Activated CD4-positive, CD25-positive, alpha-beta regulatory T cell treated with anti-CD3 and anti-CD28 coated beads, Interleukin-2, amount 50 U/mL, for 16 hours (primary cell): ENCODE measurements at places on chromosomes 1 and 21.

- no peak for DNase-seq
These were observed 71.4 kb upstream of the ARTN start for GRCh38 chr1:43861988-43862735.

GRCh38 chr1:182608845-182609610 is 4.8 kb upstream of the RGS16 start:
- DNase-seq: no peak

DNA sequence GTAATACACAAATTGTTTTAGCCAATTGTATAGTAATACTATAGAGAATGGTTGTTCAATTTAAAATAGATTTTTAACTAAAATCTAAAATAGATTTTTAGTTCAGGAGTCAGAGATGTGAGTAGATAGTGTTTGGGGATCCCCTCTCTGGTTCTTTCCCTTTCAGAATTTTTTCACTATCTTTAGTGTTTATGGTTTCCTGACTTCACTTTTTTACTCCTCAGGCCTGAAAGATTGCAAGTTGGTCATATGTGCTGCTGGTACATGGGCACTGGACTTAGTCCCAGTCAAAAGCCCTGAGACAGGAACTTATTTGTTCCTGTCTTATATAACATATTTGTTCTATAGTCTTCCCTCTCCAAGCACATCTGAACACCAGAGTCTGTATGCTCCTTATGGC is 96.8 kb upstream of the ATP1B1 start:
- no peak for DNase-seq

- DNase-seq: no peak
These were observed 534.5 kb downstream of the OMA1 start for GRCh38 chr1:58011978-58012377.

DNA sequence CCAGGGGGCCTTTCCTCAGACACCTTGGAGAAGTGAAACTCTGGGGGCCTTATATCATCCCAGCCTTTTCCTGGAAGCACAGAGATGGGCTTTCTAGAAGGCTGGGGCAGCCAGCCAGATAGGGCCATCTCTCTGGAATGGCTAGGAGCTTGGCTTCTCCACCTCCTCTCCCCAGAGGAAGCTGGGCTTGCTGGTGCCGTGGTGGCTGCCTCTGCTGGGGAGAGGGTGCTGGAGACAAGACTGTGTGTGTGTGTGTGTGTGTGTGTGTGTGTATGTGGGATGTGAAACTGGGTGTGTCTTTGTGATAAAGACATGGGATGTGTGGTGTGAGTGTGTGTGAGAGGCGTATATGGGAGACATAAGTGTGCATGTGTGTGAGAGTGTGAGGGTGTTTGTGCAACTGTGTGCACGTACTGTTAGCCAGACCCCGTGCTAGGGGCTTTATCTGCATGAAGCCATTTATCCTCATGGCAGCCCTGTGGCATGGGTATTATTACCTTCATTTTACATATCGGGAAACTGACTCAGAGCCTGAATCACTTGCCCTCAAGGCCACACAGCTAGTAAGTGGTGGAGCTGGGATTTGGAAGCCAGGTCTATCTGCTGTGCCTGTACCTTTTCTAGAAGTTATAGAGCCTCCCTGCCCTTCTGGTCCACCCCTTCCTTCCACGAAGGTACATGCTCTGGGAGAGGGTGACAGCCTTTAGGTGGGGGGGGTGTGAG is 44.2 kb downstream of the PTPRU start:
- no peak for DNase-seq

- DNase-seq: no peak
These were observed 80.3 kb downstream of the PCNX2 start for GRCh38 chr1:233215135-233215760.

DNA sequence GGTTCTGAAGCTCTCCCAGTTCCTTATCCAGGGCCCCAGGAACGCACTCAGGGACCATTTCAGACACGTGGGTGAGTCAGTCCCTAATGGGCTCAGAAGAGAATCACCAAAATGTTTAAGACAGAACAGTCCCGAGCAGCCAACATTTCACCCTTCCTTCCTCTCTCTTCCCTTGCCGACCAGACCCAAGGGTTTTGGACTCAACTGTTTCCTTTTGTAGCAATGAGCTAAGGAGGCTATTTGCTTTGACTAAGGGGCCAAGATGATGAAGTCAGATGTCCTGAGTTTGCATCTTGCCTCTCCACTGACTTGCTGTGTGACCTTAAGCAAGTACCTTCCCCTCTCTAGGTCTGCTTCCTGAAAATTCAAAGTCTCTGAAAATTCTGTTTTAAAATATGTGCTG is 472.3 kb upstream of the VAMP3 start:
- no peak for DNase-seq

DNA sequence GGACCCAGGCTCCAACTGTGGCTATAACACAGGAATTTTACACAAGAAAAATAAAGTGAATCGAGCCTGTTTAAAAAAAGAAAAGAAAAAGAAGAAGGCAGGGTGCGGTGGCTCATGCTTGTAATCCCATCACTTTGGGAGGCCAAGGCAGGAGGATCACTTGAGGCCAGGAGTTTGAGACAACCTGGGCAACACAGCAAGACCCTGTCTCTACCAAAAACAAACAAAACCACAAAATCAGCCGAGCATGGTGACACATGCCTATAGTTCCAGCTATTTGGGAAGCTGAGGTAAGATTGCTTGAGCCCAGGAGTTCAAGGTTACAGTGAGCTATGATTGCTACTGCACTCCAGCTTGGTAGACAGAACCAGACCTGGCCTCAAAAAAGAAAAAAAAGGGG is 17.7 kb downstream of the MTF1 start:
- no peak for DNase-seq

DNA sequence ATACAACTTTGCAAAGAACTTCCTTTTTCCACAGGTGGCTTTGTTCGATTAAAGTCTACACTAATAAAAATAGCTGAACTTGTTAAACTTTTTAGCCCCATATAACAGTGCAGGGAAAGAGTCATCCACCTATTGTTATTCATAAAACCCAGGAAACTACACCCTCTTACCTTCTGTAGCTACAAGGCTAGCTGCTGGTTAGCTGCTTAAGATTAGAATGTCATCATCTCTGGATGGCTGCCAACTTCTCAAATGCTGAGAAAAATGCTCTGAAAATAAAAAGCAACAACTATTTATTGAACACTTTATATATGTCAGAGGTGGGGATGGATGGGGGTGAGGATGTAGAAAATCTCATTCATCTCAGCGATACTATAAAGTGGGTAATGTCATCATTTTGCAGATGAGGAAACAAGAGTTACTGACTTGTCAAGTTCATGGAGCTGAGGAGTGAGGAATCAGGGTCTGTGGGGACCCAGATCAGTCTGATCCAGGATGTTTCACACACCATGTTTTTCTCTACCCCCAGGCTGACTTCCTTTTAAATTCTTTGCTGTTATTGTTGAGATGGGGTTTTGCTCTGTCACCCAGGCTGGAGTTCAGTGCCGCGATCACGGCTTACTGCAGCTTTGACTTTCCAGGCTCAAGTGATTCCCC is 17.1 kb downstream of the ATP5PF start:
- DNase-seq: no peak

DNA sequence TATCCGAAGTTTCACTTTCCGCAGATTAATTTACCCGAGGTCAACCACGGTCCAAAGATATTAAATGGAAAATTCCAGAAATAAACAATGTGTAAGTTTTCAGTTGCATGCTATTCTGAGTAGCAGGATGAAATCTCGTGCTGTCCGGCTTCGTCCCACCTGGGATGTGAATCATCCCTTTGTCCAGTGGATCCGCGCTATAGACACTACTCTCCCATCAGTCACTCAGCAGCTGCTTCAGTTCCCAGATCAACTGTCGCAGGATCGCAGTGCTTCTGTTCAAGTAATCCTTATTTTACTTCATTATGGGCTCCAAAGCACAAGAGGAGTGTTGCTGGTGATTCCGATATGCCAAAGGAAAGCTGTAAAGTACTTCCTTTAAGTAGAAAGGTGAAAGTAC is 8.3 kb upstream of the LRP8 start:
- no peak for DNase-seq

- no peak for DNase-seq
These were observed 68.7 kb downstream of the LMX1A start for GRCh38 chr1:165287781-165288180.

GRCh38 chr1:87250336-87250735 is 78.3 kb upstream of the LMO4 start:
- DNase-seq: no peak

GRCh38 chr1:207797229-207797973 is 45.5 kb downstream of the CD46 start:
- DNase-seq: peak; percentile 55

- no peak for DNase-seq
These were observed 141.8 kb downstream of the NRIP1 start for GRCh38 chr21:14922980-14923379.

DNA sequence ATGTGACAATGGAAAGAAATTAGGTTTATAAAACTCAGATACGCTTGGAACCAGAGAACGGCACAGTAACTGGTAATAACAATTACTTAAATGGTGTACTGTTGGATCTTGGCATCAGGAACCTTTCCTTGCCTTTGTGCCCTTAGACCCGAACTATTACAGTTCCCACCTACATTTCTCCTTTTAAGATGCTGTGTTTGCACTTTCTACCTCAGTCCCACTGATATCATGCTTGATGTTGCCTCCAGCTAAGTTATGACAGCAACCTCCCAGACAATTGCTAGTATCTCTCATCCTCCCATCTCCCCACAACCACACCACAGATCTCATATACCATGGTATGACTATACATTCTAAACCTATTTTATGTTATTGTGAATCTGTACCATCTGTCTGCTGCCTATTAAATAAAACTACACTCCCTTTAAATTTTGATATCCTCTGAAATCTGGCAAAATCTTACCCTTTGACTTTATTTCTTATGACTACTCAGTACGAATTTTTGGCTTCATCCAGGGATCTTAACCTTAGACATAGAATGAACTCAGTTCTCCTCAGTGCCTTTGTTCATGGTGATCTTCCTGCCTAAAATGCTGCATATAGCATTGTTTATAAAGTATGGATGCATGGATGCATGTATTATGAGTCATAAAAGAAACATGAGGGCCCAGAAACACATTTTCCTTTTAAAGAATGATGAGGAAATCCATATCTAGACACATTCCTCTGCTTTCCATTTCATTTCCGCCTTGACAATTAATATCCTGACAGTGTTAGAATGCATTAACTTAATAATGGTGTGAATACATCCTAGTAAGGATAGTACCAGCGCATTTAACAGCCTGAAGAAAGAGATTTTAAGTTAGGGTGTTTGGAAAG is 64.1 kb downstream of the LRRC8D start:
- no peak for DNase-seq

DNA sequence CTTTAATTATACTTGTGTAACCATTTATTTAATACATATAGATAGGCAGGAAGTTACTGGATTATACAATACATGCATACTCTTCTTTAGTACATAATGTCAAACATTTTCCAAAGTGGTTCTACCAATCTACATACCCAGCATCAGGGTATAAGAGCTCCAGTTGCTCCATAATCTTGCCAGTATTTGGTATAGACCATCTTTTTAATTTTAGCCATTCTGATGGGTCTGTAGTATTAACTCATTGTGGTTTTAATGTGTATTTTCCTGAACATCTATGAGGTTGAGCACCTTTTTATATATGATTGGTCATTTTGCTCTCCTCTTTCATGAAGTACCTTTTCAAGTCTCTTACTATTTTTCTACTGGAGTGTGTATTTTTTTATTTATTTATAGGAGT is 32.1 kb downstream of the EBNA1BP2 start:
- DNase-seq: no peak

DNA sequence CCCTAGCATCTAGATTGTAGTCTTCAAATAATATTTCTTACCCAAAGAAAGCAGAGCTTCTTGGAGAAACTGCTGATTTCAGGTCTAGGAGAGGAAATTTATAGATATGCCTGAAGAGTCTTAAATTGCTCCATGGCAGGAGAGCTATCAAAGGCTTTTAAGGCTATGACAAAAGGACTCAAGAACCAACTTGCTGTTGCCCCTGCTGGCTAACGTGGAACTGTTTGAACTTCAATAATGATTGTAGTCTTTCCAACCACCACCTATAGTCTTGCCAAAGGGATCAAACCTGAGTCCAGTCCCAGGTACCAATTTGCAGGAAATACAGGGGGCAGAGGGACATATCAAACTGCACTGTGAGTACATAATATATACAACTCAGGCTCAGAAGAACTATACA is 336.2 kb upstream of the ESRRG start:
- no peak for DNase-seq

DNA sequence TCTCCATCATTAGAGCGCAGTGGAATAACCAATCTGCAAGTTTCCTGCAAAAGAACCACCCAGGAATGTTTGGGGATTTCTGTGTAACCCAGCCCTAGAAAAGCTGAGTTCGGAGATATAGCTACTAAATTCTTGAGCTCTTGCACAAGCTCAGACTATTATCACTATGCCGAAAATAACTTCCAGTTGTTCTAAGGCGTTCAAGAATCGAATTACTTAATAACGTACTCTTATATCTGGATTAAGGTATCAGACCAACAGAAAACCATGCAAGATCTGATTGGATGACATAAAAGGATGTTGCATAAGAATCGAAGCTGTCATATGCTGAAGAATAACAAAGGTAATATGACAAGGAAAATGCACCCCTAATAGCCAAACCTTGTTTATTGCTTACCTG is 7.5 kb upstream of the LAMC2 start:
- no peak for DNase-seq

- no peak for DNase-seq
These were observed 69.8 kb upstream of the PGBD5 start for GRCh38 chr1:230495891-230496385.

DNA sequence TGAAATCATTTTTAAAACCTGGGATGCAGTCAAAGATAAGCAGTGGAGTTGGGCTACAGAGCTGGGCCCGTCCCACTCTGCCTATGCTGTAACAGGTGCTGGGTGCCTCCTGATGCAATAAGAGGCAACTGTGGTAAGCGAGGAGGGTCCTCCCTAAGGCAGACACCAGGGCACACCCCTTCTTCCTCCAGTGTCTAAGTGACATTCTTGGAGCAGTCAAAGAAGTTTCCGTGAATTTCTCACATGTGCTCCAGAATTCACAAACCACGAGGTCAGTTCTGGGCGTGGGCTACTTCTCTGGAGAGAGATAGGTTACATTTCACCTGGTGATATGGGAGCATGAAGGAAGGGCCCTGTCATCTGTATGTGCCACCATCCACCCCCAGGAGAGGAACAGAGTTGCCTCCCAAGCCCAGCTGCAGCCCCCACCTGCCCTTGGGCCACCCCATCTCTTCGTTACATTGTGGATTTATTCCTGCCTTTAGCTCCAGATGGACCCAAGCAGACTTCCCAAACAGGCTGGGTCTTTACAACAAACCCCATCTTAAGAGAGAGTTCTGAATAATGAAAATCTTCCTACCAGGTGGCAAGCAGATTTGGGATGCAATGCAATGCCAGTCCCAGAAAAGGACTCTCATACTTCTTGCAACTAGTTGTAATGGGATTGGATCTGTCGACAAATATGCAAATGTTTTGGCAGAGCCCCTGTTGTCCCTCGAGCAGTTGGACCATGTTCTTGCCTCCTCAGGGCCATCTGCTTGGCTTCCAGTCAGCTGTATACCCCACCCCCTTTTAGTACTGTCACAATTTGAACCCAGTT is 82.5 kb upstream of the CNTN2 start:
- DNase-seq: no peak

- DNase-seq: no peak
These were observed 70.6 kb upstream of the KIAA1614 start for GRCh38 chr1:180842052-180842451.

GRCh38 chr1:11981378-11982009 is 1.2 kb downstream of the MFN2 start:
- no peak for DNase-seq

- no peak for DNase-seq
These were observed 8.7 kb upstream of the S100A8 start for GRCh38 chr1:153399401-153400055.

- DNase-seq: no peak
These were observed 1.5 kb upstream of the ST6GALNAC5 start for GRCh38 chr1:76865696-76866286.

- no peak for DNase-seq
These were observed 67.2 kb downstream of the TEX35 start for GRCh38 chr1:178580096-178580495.
